ENCODE measurements at places on chromosomes 2 and 18.
A peak's percentile ranks its signal among the peaks of the same experiment; 100 is the strongest.

- no peak for DNase-seq
Measured at GRCh38 chr2:176130957-176131847, 1.7 kb downstream of the HOXD8 start.

DNA sequence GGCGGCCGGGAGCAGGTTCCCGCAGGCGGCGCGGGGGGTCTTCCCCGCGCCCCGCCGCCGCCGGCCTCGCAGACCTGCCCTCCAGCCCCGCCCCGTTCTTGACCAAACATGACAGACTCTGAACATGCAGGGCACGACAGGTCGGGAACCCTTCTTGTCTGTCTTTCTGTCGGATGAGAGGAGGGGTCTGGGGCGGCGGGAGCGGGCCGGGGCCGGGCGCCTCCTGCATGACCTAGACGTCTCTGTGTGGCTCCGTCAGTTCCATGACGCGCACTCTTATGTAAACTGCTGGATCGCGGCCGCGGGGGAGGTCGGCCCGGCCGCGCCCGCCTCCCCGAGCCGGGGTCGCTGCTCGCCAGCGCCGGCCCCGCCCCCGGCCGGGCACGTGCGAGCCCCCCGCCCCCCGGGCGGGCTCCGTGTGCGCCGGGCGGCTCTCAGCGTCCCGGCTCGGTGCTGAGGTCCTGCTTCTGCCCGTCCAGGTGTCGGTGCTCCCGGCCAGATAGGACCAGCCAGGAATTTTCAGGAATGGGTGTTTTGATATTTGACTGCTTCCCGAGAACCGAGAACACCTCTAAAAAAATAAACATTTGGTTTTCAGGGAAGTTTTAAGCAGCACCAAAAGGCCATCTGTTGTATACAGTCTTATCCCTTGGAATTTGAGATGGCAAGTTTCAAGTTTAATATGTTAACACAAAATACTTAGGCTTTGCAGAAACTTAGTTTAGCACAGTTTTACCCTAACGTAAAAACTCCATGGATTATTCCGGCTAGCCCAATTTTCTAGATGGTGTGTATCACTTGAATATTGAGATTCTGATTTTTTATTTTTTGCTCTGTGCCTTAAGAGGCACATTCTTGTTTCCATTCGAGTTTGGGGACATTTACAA lies 733 bp downstream of the ZC3H6 start:
- DNase-seq = peak; percentile 60

DNA sequence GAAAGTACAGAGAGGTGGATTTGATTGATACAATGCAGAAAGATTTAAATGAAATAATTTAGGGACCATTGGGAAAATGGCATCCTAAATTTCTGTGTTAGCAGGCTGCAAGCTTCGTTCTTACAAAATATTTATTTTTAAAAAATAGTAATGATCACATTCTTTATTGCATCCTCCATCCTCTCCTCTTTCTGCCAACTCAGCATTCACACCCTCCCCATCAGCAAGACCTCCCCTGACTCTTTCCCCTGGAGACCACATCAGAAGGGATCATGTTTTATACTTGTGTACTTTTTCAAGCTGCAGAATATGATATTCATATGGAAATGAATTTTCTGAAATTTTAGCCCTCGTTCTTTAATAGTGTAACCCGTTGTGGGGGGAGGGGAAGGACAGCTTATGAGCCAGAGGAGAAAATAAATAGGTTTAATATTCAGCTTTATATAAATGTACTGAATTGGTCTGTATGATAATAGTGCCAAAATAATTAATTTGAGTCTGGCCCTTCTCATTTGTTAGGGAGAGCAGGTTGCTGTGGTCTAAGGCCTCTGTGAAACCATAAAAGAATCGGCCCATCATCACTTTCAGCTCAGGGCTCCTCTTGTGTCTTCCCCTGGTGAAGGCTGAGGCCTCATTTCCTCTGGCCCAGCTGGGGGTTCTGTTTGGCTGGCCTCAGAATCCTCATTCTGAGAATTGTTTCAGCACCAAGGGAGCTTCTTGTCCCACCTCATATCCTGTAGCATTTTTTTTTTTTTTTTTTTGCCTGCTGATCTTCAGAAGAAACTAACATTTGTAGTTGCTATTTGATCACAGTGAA lies 330.8 kb downstream of the TXNL1 start:
- no peak for DNase-seq

GRCh38 chr2:212282671-212283261 lies 255.8 kb downstream of the ERBB4 start:
- no peak for DNase-seq

DNA sequence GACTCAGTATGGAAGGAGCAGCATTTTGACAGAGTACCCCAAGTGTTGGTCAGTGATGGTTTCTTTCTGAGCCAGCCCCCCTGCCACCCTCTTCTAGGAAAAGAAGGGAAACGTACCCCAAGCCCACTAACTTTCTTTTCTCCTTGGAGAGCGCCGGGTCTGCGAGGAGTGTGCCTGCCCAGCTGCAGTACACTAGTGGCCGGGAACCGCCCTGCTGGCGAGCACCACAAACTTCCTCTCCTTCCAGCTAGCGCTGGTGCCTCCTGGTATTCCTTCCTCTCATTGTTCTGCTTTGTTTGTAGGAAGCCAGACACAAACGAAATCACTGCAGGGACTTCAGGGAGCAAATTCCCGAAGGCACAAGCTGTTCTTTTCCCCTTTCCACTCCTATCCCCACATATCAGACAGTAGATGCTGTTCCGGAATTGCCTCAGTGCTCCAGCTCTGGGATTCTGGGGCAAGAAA lies 1.8 kb downstream of the CCDC85A start:
- DNase-seq = peak; percentile 63

GRCh38 chr18:3340682-3341097 lies 78.8 kb downstream of the MYL12B start:
- DNase-seq = peak; percentile 17

DNA sequence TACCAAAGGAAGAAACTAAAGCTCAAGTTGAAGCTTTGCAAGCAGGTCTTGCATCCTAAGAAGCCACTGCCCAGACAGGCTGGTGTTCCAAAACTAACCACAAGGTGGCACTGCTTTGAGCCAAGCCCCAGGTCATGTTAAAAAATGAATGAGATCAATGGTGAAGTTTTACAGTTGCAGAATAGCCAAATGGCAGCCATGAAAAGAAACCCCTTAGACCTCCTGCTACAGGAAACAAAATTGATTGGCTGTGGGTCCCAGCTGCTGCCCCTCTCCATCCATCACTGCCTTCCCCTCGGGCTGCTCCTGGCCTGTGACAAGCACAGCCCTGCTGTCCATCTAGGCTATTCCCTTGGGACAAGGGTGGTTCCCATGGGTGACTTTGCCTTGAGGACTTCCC lies 20.7 kb upstream of the MREG start:
- peak; percentile 61 for DNase-seq

DNA sequence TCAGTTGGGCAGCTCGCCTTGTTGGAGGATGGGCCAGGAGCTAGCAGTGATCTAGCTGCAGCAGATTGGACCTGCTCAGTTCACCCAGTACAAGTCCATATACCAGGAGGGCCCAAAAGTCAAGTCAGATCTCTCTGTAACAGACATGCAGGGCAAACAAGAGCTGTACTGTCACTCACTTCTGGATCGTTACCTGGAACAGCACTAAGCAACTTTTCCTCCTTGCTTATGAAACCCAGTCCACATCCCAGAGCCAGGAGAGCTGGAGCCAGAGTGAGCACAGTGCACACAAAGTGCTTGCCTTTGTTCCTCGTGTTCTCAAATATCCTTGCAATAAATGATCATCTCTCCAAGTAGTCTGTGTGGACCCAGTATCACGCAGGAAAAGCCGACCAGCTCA lies 244.1 kb upstream of the FOSL2 start:
- DNase-seq = no peak

DNA sequence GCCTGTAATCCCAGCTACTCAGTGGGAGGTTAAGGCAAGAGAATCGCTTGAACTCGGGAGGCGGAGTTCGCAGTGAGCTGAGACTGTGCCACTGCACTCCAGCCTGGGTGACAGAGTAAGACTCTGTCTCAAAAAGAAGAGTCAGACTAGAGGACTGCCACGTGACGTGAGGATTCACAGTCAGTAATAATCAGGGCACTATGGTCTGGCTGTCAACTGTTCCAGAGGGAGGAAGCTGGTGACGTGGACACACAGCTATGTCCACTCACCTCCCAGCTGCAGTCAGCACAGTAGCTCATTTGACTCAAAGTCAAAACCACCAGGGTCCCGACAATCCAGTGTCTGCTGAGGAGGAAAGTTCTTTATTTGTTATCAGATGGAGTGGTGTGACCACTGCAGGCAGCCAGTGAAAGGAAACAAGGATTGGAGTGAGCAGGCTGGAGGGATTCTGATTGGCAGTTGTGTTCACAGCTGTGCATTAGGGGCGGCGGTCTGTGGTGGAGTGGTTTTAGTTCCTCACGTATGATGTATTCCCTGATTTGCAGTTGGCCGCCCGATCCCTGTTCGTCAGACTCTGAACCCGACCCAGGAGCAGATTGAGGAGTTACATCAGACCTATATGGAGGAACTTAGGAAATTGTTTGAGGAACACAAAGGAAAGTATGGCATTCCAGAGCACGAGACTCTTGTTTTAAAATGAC lies 37.9 kb downstream of the MOGAT1 start:
- peak; percentile 90 for DNase-seq

GRCh38 chr2:157349949-157350515 lies 24.4 kb upstream of the ERMN start:
- DNase-seq = no peak

GRCh38 chr18:48792611-48793380 lies 158.0 kb downstream of the SMAD7 start:
- DNase-seq = no peak

DNA sequence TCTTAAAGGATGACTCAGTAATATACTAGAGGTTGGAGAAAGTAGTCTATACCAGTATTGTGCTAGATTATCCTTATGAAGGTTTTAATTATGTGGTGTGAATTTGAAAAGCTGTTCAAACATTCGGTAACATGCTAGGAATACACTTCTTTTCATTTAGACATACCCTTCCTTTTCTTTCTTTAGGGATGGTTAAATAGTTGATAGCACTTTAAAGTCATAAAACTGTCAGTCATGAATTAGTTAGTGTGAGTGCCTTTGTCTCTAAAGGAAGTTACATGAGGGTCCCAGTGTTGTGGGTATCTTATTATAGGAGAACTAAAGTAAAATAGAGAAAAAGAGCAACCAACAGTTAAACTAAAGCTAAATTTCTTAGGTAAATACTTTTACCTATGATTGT lies 149.3 kb downstream of the CSRNP3 start:
- no peak for DNase-seq

DNA sequence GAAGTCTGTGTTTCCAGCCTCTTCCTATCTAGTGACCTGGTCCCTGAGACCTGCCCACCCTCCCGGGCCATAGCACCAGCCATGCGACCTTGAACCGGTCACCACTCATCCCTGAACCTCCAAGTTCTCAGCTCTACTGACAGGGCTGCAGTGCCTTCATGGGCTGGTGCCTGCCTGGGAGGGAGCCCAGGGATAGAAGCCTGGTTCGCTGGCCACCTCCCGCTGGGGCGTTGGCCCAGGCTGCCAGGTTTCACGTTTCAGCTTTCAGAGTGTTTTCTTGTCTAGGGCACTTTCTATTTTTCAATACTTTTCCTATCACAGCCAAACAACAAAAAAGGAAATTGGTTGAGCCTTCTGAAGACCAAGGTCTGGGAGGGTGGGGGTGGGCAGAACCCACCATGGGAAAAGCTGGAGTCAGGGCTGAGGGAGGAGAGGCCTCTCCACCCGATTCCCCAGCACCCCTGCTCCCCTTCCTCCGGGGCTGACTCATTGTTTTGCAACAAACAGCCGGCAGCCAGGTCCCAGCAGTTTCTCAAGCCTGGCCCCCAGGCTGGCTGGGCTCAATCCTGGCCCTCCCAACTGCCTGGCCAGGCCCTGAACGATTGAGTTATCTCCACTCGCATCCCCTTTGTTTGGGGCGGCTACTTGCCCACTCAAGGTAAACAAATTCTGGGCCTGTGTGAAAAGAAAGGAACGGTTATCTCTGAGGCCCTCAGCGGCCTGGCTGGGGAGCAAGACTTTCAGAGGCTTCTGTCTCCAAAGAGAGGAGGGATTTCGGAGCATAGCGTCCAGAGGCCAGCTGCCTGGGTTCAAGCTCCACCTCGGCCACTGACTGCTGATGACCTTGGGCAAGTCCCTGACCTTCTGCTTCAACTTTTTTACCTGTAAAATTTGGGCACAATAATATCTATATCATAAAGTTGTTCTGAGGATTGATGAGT lies 47.5 kb downstream of the ZFP36L2 start:
- DNase-seq = peak; percentile 59

GRCh38 chr18:6058941-6059340 lies 163.6 kb upstream of the TMEM200C start:
- DNase-seq = no peak

DNA sequence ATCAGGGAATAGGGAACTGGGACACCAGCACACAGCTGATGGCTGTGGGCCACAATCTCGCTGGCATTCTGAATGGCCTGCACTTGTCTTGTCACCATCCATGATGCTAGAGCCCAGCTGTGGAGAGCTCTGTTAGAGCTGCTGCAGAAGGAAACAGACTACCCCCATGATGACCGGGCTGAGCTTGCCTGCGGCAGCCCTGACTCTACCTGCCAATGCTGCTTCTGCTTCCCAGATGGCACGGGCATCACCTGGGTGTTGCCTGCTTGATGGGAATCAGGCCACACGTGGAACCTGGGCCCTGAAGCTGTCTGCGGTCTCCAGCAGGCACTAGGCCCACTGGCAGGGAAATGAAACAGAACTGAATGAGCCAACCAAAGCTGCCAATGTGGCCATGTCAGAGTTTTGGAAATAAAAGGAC lies 11.2 kb upstream of the DAW1 start:
- no peak for DNase-seq

DNA sequence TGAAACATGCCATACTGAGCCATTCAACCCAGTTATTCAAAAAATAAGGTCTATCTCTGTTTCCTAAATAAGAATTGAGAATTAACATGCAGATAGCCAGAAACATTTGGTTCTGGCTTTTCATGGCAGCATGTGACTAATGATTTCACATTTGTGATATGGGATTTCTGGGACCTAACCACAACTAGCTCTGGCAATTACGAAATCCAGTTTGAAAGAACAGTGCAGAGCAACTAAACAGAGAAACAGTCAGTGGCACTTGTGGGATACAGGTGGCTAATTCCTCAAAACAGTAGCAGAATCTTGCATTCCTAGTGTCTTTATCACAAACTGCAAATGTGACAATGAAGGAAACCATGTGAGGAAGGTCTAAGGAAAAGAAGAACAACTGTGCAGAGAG lies 637.8 kb upstream of the CHAC2 start:
- DNase-seq = peak; percentile 69

DNA sequence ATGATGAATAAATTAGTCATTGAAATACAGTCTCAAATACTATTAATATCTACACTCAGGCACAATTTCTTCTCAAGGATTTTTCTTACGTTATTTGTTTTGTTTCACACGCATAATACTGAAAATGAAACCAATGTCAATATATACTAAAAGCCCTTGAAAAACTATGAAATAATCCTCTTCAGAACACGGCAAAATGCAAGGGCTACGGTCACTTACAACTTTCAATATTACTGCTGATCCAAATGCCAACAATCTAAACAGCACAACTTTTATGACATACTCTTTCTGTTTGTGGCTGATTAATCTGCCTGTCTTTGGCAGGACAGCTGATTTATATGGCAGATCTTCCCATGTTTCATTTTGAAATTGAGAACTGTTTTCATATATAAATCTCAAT lies 68.3 kb downstream of the LRPPRC start:
- DNase-seq = no peak

- DNase-seq = no peak
Measured at GRCh38 chr2:215022910-215023309, 115.5 kb downstream of the ABCA12 start.
